AG10803 (cell line): ENCODE measurements at places on chromosomes 7 and 10.

DNA sequence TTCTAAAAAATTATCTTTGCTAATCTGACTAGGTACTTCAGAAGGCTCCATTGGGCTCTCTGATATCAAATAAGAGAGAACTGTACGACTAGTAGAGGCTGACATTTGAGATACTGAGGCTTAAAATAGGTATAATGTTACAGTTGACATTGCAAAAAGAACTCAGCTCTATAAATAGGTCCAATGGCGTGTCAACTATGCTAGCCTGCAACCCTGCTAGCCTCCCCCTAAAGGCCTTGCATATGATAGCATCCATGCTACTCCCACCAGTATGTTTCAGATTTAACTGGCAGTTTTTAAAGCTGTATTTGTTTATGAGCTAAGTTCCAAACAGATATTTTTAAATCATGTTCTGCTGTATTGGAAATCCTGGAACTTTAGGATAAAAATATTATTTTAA lies at the start of gene PPP1R3A:
Gene PPP1R3A, minus strand, starts transcription at position 64 of the 400 bp plus-strand sequence. Its CDS starts 13 bp downstream, at position 51.
- no peak for DNase-seq

DNA sequence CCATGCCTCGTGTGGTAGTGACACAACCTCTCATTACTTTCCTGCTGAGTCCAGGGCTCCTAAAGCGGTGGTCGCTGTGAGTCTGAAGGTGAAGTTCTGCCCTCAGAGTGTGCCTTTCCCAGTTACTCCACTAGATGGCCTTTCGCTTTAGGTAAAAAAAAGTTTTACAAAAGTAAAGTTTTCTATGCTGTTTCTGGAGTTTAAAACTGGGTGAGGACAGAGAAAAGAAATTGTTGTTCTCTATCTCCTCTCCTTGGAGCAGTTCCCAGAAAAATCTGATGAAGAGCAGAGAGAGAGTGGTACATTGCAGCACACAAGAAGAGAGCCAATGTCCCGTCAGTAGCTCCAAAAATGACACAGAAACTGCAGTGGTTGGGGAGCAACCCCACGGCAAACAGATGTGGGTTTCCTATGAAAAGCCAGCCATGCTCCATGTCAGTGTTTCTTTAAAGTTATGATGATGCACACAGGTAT lies 257.1 kb downstream of the GLI3 start:
- DNase-seq = peak; percentile 74

- peak; percentile 62 for DNase-seq
Observed at GRCh38 chr10:21078410-21079329, 181.6 kb upstream of the NEBL start.

GRCh38 chr10:26499426-26499825 lies 61.3 kb downstream of the APBB1IP start:
- peak; percentile 20 for DNase-seq

- DNase-seq = no peak
Observed at GRCh38 chr10:84397735-84398144, 69.4 kb downstream of the CCSER2 start.

DNA sequence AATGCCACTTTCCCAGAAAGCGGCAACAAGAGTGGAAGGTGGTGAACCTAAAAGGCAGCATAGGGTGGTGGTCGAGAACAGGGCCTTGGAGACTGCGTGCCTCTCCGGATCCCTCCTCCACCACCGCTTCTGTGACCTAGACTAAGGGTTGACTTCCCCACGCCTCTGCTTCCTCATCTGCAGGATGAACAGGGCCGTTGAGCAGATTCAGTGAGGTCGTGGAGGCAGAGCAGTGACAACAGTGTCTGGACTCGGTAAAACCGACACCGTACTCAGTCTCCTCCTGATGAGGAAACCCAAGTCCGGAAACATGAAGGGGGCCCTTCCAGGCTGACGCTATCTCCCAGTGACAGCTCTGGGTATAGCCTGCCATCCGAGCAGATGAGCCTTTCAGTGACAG lies 162.6 kb downstream of the CELF2 start:
- DNase-seq = no peak

- DNase-seq = no peak
Observed at GRCh38 chr10:129658376-129659072, 191.5 kb downstream of the MGMT start.

DNA sequence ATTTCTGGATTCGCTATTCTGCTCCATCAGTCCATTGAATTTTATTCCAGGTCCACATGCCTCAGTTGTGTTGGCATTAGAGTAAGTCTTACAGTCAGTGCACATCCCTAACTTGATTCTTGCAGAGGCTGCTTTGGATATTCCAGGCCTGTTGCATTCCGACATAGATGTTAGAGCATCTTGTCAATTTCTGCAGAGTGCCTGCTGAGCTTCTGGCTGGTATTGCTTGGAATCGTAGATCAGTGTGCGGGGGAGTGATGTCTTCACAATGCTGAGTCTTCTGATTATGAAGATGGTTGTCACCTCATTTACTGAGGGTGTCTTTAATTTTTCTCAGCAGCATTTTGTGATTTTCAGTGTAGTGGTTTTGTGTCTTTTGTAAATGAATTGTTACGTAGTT lies 45.2 kb downstream of the INPP5A start:
- no peak for DNase-seq

- DNase-seq = peak; percentile 100
Observed at GRCh38 chr7:142556740-142557139, 192.5 kb upstream of the PRSS1 start.

- DNase-seq = no peak
Observed at GRCh38 chr10:77901743-77902142, 24.8 kb downstream of the DLG5 start.

DNA sequence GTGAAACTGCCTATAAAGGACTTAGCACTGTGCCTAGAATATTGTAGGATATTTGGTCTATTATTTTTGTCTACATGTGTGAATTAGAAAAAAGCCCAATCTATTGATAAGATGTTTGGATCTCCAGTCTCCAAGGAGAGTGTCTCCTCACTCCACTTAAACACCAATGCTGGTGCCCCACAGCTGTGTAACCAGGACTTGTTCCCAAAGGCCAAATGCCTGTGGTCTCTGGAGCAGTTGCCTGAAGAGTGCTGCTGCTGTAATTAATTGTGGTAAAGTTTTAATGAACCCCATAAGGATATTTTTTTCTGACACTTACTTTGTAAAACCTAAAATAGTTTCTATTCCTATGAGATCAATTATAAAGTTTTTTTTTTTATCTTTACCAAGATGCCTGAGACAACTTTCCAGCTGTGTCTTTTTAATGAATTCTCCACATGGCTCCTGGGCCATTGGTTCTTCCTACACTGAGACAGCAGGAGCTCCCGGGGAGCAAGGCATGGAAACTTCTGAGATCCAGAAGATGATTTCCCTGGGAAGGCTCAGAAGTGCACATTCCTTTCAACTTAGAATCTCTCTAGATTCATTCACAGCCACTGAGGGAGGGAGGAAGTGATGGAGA lies 11.2 kb upstream of the OR2A5 start:
- peak; percentile 17 for DNase-seq

GRCh38 chr10:116715839-116716377 lies 26.5 kb downstream of the HSPA12A start:
- no peak for DNase-seq

GRCh38 chr10:129950676-129951075 lies 13.4 kb downstream of the EBF3 start:
- peak; percentile 67 for DNase-seq

- DNase-seq = no peak
Observed at GRCh38 chr10:108039821-108040584, 875.5 kb upstream of the SORCS1 start.

DNA sequence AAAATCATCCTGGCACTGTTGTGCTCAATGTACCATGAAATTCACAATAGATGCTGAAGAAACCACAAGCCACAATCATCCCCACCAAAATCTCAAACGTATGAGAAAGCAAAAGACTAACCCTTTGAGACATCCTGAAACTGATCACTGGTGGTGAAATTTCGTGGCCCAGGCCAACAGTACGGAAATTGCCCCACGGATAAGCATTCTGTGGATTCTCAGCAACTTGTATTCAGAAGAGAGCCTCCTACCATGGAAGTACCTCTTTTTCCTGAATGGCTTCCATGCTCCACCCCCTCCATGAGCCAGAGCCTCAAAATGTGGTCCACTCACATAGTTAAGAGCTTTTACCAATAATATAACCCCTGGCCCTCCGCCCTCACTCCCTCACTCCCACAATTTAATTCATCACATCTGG lies 163.9 kb upstream of the AUTS2 start:
- DNase-seq = peak; percentile 98

GRCh38 chr10:88901206-88901983 lies 21.4 kb downstream of the STAMBPL1 start:
- DNase-seq = peak; percentile 39

DNA sequence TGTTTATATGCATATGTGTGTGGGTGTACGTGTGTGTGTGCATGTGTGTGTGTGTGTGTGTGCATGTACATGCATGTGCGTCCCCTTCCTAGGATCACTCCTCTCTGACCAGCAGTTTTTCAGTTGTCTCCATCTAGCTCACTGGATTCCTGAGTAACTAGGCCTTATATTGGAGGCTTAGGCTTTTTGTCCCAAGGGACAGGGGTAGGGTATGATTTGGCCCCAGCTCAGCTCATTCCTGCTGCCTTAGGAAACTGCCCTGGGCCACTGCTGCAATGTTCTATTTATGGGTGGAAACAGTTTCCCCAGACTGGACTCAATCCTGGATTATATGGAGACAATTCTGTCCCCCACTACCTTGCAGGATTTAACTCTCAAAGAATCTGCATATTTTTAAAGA lies 68.8 kb upstream of the SDK1 start:
- no peak for DNase-seq

GRCh38 chr7:156559001-156559400 lies 81.6 kb upstream of the RNF32 start:
- no peak for DNase-seq

GRCh38 chr7:1239803-1240516 lies 7.3 kb downstream of the UNCX start:
- no peak for DNase-seq

GRCh38 chr7:55514546-55515265 lies 57.6 kb downstream of the VOPP1 start:
- no peak for DNase-seq

DNA sequence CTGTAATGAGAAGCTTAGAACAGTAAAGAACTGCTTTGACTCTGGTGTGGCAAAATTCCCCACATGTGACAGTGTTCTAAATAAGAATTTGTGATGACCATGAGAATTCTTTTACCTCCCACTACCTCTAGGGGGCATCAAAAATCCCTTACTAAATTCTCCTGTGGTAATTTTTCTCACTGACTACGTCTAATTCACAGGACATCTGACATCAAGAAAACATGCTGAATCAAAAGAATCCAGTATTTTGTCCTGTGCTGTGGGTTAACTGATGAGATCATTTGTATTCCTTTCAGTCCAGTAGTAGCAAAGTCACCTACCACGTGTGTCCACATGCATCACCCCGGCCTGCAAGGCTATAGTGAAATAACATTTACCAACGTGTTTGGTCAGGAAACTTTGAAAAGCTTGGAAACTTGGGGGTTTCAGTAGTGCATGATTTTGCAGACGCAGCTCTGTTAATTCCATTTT lies 103.8 kb downstream of the ATE1 start:
- DNase-seq = peak; percentile 52

DNA sequence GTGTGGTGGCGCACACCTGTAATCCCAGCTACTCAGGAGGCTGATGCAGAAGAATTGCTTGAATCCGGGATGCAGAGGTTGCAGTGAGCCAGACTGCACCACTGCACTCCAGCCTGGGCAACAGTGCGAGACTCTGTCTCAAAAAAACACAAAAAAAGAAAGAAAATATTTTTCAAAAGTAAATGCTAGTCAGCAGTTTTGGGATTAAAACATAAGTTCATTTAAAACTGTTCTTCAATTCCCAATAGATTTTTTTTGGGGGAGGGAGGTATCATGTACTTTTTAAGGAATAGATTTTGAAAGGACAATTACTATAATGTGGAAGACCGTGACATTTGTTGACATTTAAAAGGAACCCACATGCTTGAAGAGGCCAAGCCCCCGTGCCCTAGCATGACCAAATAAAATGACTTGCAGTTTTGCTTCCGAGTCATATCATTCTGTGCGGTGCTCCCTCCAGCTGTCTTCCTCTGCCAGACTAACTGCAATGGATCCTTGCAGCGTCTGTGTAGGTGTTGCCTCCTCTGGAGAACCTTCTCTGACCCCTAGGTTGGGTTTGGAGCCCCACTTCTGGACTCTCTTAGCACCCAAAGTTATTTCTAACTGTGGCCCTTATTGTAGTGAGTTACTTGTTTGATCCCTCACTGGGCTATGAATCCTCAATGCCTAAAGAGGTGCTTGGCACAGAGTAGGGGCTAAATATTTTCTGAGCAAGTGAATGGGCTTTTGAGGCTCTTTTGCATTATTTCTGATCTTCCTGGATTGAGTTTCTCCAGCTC lies 17.4 kb upstream of the HPS1 start:
- no peak for DNase-seq

DNA sequence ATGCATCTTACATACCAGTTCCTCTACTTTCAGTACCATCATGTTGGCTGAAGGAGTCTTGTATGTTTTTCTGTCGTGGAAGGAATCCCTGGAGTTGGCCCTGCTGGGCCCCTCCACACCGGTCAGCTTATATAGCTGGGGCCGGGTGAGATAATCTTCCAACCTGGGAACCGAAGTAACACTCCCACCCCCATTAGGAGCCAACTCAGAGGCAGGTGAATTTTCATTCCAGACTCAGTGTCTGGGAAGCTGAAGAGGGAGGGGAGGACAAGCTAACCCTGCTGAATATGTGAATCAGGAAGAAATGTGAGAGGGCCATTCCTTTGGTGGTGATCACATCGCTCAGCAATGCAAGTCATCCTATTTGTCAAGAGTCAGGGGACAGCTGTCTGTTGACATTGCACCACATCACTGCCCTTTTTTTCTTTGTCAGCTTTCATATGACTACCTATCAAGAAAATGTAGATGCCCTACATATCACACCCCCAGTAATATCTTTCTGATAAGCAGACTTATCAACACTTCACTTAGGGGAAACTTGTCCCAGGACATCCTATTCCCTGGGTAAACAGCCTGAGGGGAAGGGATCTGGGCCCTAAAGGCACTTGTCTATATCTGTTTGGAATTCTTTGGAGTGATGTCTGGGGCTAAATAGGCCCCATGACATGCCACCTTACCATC lies at the start of gene ANKRD1:
Gene ANKRD1, minus strand, starts transcription at position 102 of the 681 bp plus-strand sequence. Its CDS starts 60 bp downstream, at position 42.
- DNase-seq = peak; percentile 90

DNA sequence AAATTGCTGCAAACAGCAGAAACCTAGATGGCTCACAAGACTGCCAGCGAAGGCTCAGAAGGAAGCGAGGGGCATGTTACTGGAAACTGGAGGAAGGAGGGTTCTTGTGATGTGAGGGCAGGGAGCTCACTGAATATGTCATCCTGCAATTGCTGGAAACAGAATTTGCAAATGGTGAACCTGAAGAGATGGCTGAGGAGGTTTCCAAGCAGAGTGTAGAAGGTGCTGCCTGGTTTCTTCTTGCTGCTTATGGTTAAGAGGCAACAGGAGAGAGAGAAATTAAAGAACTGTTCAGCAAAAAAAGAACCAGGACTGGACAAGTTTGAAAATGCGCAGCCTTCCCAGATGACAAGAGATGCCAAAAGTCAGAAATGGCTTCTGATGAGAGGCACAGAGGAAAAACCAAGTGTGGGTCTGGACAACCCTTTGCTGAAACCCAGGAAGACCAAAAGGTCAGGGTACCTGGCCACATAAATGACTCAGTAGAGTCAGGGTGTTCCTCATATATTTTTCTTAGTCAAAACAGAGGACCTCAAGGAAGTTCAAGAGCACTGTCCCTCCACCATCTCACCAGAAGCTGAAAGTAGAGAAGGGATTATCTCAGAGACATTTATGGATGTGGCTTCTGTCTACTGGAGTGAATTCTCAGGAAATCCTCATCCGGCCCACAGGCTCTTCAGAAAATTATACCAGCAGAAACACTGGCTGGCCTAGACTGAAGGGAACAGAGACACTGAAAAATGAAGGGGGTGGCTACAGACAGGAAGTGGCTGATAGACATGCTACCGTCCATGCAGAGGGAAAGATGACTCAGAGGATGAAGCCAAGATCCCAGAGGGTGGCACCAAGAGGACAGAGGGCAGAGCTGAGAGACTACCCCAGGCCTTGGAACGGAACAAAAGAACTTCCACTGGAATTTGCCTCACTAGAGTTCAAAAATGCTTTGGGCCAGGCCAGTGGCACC lies 10.1 kb downstream of the PAPOLB start:
- peak; percentile 9 for DNase-seq
